ENCODE measurements at places on chromosomes 5 and 9.

DNA sequence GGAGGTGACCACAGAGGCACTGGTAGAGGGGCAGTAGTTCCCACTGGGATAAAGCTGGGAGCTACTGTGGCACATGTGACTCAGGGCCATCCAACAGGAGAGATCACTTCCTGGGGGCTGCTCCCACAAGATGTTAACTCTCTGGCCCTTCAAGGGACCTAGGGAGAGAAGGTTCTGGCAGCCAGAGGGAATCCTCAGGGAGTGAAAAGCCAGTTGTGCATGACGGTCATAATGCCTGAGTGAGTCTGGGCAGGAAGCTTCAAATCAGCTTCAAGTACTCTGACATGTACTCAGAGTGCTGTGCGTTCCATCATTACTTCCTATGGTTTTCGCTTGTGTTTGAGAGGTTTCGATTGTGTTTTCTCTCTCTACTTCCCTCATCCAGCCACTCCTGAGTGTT, 388.5 kb downstream of the GABRG2 start:
- no peak for DNase-seq

DNA sequence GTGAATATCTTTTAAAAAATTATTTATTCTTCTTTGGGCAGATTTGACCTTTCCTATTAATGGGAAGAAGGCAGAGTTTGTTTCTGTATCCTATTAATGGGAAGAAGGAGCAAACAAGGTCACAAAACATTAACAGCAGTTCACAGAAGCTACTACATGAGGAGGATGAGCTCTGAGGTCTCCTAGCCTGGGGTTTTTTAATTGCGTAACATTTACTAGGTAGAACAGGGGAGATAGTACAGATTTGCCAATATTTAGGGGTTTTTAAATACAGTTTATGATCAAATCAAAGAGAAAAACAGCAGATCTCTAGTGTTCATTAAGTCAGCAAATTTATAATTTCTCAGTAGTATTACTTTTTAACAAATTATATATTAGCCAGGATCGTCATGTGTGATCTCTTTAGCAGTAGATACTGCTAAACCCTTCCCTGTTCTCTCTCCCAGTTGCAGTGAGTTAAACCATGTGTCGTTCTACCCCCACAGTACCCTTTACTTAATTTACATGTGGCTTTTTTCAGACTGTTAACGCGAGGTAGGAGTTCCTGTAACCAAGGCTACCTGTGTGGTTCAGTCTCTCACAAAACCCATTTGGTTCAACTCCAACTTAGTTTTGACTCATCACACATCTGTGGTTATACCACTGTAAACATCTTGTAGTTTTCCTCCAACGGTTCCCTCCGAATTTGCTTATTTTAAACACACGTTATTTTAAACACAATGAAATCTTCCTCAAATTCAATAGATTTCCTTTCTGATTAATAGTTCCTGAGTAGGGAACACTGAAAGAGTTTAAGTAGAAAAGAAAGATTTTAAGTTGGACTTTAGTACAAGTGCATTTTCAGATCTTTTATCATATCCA, 13.3 kb downstream of the SLC25A46 start:
- DNase-seq = no peak

DNA sequence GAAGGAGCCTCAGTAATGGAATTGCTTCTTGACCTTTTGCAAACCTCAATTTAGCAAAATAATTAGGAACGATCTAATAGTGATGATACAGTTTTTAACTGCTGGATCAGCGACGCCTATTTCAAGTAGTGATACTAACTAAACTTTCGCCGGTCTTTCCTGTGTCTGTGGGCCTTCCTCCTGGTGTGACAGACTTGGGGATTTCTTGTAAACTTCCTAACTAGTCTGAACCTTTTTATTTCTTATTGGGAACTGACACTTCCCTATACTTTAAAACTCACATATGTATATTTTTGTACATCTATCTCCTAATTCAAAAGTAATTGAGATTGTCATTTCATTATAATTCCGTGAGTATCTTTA, 15.2 kb downstream of the ITGA1 start:
- DNase-seq = no peak

DNA sequence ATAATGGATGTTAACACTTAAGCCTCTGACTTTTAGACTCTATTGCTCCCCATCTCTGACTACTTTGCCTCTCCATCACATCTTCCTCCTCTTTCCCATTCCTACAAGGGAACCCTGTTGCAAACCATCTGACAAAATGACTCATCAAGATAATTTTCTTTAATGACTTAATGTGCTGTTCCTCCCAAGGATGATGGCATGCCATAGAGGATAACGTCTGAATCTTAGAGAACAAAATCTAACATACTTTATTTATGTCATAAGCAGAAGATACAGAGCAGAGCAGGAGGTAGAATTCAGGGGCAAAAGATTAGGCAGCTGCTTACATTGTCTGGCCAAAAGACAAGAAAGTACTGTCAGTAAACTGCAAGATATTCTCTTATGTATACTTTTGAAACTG, 76.8 kb downstream of the FGF10 start:
- no peak for DNase-seq

- DNase-seq = no peak
Measured at GRCh38 chr9:89879701-89880100, 274.9 kb downstream of the GADD45G start.

DNA sequence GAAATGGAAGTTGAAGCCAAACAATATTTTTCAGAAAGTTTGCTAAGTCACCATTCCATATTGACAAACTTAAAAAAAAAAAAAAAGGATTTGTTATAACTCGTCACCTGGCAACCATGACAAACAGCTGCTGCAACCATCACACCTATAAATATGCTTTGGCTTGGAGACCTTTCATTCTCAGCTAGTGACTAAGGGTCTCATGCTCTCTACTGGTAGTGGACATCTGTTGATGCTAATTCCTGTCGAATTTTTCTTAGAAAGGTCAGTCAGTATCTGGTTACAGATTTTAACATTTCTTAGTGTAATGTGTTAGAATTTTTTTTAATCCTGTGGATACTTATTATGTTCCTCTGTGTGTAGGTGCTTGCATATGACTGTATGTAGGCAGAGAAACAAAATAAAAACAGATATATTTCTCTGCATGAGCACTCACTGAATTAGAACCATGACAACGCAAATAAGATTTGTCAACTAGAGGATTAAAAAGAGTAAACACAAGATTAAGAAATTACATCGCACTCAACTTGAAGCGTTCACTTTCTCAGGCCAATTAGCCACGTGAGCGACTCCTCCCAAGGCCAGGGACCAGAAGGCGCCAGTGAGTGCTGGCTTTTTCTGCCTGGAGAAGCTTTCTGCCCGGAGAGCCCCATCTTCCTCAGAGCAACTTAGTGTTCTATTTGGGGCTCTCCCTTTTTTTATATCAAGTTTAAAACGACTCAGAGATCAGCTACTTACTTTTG, 27.0 kb upstream of the ZNF622 start:
- DNase-seq = no peak

- peak; percentile 8 for DNase-seq
Measured at GRCh38 chr5:10111571-10111970, 138.1 kb downstream of the ATPSCKMT start.

DNA sequence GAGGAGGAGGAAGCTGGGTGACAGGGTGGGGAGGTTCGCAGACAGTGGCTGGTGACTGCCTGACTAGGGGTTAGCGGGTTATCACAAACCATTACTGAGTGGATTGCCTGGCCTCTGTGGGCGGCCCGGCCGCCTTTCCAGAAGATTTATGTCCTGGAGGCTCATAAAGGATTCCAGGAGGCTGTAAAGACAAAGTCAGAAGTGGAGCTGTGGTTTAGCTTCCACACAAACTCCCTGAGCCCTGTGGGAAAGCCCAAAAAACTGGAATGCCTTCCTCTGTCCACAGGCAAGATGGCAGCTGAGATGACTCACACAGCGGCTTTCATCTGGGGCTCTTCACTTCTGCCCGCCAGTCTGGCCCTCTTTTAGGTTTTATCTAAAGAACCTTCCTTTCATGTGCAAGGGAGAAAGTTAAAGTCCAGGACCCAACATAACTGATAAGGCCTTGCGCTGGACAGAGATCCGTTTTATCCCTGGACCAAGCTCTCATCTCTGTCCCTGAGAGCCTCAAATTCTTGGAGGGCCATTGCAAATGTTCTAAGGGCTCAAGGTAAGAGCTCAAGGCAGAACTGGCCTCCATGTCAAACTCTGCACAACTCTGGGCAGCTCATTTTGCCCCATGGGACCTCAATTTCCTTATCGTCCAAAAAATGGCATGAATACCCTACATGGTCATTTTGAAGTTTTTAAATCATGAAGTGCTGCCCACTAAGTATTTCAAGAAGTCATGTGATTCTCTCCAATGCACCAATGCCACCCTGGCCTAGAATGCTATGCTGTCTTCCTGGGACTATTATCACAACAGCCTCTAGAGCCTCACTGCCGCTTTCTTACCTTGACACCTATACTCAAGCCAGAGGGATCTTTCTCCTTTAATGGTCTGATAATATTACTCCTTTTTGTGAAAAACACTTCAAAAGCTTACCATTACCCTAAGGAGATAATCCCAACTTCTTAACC, 249.4 kb upstream of the TRIM32 start:
- DNase-seq = no peak

DNA sequence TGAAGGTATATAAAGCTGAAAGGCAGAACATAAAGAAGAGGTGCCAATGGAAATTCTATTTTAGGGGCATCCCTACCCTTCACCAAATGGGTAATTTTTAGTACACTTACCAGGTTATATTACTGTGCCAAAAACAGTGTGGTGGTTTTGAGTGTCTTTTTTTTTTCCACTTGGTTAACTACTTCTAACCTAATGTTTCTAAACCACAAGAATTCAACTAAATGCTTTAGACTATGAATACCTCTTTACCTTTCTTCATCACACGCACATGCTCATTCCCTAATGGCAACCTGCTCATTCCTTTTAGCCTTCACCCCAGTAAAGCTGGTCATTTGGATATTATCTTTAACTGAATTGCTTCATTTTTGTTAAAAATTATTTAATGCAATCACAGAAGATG, 215.6 kb downstream of the PIK3R1 start:
- DNase-seq = no peak

DNA sequence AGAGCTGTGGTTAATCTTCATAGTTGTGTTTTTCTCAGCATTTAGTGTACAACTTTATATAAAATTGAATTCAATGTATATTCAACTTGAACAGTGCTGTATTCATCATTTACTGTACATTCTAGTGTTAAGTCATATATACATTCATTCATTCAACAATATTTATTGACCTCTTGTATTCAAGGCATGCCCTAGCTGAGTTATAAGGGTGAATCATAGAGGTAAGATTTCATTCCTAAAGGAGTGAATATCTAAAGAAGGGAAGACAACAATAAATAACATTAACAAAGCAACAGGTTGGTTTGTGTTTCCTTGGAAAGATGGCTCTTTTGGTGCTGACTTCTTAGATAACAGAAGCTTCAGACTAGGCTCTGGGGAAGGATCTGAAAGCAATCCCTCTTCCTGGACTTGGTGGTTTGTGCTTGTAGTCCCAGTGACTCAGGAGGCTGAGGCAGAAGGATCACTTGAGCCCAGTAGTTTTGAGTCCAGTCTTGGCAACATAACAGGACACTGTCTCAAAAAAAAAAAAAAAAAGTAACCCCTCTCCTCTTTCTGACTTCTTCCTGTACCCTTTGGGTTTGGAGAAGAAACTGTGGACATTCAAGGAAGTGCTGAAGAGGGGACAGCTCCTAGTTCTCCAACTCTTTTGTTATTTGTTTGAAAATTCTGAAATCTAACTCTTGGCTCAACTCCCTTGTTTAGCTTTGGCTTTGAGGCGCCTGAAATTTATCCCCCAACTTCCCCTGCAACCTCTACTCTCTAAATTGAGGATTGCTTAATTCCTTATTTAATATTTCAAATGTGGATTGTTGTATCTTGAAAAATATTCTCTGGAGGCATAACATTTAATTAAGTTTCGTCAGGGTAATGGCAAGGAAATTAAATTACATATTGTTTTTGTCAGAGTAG, 80.2 kb downstream of the OSTF1 start:
- DNase-seq = no peak

- no peak for DNase-seq
Measured at GRCh38 chr5:149079883-149080282, 17.0 kb upstream of the SH3TC2 start.

DNA sequence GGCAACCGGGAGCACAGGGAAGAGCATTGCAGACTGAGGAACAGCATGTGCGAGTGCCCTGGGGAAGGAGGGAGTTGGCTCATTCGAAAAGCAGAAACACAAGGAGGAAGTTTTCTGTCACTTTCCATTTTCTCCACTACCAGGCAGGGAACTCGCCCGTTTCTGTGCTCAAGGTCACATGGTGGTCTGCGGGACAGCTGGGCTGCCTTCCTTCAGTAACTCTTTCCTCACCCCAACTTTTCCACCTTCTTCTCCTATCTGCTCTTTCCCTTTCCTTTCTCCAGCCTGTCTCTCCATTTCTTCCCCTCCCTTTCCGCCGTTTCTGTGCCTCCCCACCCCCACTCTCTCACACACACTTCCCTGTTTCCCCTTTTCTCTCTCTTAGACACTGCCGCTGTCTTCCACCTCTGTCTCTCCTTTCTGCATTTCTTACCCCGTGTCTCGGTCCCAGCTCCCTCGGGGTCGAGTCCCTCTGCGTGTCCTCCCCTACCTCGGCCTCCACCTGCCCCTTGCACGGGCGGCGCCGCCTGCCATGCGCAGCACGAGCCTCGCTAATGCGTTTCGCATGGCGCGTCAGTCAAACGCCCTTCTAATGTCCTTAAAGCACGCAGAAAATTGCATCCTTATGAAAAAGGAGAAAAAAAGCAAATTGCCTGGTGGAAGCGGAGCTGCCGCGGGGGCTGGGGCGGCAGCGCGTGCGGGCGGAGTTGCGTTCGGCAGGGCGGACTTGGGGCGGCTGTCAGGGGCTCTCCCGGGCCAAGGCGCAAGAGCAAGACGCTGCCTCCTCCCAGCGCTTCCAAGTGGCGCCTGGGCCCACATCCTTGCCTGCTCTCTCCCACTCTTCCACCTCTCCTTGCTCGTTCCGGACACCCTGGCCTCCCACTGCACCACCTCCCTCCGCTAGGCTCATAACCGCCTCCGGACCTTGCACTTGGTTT, 9.5 kb downstream of the BARX1 start:
- no peak for DNase-seq

DNA sequence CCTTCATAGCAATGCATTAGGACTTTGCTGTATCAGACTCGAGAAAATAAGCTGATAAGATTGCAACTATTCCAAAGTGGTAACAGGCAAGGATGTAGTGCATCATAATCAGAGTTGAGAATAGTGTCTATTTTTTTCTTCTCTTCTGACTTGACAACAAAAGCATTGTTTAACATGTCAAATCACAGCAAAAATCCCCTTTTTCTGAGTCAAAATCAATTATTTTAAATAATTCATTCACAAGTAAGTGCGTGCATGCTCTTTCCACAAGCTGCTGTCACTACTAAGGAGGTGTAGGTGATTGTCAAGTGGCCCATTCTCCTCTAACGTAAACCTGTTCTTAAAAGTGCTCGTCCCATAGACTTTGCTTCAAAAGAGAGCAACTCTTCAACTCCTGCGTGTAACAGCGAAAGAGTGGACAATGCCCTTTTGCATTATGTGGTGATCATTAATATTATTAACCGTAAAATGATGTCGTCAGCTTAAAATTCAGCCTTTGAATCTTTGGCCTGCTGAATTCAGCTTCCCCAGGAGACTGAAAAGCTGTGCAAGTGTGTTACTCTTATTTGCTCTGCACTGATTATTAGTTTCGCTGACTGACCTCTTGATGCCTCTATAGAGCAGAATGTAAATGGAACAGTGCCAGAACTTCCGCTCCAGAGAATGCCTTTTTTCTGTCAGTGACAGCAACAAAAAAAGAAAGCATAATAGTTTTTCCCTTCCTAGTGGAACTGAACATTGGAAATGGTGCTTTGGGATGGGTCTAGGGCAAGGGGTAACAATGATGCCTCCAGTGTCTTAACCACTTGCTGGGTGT, 680.8 kb upstream of the SEMA6A start:
- no peak for DNase-seq

GRCh38 chr5:118703241-118703640, 285.1 kb downstream of the DTWD2 start:
- DNase-seq = no peak

- DNase-seq = no peak
Measured at GRCh38 chr5:116583862-116584222, 9.2 kb upstream of the SEMA6A start.

Measured in LoVo (cell line).